ENCODE measurements at places on chromosomes 12 and 14.

- peak; percentile 79 for DNase-seq
These were observed 6.9 kb downstream of the GNPTAB start for GRCh38 chr12:101823891-101824290.

DNA sequence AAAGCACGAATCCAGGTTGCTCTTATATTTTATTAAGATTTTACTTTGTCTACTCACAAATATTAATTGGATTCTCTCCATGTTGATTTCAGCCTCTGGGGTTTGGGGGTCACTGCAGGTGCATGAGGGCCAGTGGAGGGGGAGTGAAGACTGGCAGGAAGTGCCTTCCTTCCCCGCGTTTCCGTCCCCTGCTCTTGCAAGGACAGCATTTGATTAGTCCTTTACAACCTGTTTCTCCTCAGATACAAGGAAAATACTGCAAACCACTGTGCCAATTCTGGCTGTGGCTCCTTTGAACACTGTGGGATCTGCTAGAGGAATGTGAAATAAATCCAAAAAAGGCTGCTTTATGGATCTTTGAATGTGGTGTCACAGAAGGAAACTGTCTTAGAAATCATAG, 291.8 kb downstream of the ETNK1 start:
- DNase-seq, result no peak

GRCh38 chr12:42482748-42483520, 106.6 kb downstream of the PRICKLE1 start:
- no peak for DNase-seq

GRCh38 chr12:108629151-108629550, 4.5 kb downstream of the SELPLG start:
- DNase-seq, result no peak

DNA sequence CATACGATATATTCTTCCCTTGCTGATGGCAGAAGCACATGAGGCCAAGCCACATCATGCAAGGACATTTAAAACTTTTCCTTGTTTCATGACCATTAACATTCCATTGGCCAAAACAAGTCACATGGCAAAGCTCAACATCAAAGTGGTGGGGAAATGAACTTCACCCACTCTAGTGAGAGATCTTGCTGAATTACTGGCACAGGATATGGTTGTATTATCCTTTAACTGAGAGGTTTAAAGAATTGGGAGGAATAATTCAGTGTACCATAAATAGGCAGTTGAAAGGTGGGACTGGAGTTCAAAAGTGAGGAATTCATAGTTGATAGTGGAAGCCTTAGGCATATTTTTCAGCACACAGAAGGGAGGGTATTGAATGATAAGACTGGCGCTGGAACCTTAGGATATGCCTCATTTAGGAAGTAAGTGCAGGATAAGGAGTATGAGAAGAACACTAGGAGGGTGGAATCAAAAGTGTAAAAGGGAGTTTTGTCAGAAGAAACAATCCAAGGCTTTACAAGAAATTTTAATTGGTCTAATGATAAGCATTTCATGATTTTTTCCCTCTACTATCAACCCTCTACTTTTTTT, 398.8 kb downstream of the C12orf75 start:
- no peak for DNase-seq

GRCh38 chr12:28177461-28177860, 12.8 kb upstream of the CCDC91 start:
- DNase-seq, result no peak

- no peak for DNase-seq
These were observed 85.6 kb downstream of the MSRB3 start for GRCh38 chr12:65364046-65364445.

DNA sequence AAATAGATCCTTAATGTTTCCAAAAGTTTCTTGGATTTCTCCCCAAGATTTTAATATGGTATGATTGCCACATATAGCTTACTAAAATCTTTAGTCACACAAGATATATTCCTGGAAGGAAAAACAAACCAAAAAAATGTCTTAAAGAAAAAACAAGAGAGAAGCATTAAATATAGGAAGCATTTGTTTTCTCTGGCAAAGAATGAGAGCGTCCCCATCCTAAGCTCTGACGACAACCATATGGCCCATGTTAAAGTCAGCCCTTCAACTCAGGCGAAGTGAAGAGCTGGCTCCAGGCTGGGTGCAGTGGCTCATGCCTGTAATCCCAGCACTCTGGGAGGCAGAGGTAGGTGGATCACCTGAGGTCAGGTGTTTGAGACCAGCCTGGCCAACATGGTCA, 35.6 kb downstream of the GCH1 start:
- DNase-seq, result no peak

DNA sequence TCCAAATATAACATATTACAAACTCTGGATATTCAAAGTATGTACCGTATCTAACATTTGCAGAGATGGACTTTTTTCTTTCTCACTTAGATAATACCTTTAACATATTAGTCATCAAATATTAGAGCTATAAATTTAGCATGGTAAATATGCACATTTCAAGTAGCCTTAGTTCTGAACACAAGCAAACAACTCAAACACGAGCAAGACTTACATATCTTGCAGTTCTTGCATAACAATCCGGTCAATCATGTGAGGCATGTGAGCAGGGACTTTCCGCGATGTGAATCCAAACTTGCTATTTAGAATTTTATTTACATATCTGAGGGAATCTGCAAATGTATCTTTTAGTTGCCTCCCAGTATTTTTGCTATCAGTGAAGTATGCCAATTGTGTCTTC, 22.1 kb upstream of the SYCP3 start:
- DNase-seq, result no peak

DNA sequence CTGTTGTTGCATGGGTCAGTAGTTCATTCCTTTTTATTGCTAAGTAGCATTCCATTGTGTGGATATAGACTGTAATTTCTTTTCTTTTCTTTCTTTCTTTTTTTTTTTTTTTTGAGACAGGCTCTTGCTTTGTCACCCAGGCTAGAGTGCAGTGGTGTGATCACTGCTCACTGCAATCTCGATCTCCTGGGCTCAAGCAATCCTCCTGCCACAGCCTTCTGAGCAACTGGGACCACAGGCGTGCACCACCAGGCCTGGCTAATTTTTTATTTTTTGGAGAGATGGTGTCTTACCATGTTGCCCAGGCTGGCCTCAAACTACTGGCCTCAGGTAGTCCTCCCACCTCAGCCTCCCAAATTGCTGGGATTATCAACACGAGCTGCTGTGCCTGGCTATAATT, 5.2 kb downstream of the ATP6V0A2 start:
- no peak for DNase-seq

- no peak for DNase-seq
These were observed 78.8 kb upstream of the BCL11B start for GRCh38 chr14:99350751-99351150.

GRCh38 chr14:34234258-34234657, 227.8 kb downstream of the SPTSSA start:
- DNase-seq, result no peak

DNA sequence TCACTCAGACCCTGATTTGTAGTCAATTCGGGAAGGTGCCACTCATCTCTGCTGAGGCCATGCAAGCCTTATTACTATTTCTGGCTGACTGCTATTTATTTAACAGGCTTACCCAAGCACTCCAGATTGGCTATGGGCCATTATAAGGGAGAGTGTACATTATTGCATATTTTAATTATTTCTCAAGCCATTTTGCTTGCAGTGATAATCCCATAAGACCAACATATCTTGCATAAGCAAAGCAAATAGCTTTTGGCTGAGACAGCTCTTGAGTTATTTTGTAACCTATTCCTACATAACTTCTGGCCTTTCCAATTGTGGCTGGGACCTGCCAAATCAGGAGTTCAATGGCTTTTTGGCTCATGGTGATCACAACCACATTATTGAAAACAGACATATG, 509.6 kb upstream of the USP15 start:
- DNase-seq, result no peak

DNA sequence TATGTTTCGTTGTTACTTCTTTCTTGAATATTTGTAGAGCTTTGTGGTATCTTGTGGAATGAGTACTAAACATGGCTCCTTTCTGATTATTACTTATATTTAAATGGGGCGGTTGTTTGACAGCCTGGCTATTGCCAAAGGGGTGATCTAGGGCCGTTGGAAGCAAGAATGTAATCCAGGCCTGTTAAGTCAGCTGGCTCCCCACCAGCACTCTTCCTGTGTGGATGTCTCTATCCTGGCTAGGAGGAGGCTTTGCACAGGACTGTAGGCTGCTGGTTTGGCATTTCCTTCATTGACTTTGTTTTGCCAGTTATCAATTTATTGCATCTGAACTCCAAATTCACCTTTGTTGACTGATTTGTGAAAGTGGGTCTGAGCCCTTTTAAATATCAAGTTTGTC, 5.6 kb downstream of the FAM234B start:
- no peak for DNase-seq

- no peak for DNase-seq
These were observed 34.4 kb downstream of the PROX2 start for GRCh38 chr14:74841230-74842207.

- DNase-seq, result no peak
These were observed 172.0 kb downstream of the BCAT1 start for GRCh38 chr12:24776861-24777260.

DNA sequence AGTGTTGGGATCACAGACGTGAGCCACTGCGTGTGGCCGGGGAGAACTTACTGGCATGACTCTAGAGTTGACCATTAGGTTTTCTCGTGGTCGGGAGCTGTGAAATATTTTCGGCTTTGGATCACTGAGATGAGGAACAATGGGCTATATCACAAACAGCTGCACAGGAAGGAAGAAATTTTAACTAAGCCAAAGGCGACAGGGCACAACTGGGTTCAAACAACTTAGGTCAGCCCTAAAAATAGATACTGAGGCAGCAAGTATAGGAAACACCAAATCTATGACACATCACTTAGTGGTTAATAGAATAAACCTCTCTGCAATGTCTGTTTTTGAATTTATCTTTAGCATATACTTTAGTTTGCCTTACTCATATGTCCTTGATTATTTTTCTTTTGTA, 162.9 kb downstream of the LRIG3 start:
- DNase-seq, result no peak

DNA sequence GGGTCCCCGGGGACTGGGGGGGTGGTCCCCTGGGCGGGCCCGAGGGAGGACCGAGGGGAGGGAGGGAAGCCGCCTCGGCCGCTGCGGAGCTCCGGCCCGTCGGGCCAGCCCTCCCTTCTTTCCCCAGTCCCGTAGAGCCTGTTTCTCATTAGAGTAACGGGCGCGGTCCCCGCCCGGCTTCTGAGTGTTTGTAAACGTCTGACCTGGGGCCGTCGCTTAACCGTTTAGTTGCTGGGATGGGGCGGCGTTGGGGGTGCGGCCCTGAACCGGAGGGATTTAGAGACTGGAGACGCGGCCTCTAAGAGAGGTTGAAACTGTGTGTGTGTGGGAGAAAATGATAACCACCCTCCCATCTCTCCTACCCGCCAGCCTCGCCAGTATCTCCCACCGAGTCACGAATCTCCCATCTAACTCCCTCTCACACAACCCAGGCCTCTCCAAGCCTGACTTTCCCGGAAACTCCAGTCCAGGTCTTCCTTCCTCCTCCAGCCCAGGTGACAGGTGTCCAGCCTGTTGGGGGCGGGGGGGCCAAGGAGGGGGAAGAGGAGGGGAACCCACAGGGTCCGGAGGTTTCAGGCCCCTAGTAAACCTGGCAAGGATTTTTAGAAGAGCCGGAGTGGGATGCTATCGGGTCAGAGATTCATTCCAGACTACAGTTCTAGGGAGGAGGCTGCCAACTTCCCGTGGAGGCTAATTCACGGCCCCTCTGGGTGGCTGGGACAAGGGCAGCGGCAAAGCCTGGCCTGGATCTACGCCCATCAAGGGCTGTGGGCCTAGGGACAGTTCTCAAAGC, 1.1 kb upstream of the NFATC4 start:
- peak; percentile 98 for DNase-seq

- DNase-seq, result no peak
These were observed 26.0 kb upstream of the RXYLT1 start for GRCh38 chr12:63753743-63754142.

DNA sequence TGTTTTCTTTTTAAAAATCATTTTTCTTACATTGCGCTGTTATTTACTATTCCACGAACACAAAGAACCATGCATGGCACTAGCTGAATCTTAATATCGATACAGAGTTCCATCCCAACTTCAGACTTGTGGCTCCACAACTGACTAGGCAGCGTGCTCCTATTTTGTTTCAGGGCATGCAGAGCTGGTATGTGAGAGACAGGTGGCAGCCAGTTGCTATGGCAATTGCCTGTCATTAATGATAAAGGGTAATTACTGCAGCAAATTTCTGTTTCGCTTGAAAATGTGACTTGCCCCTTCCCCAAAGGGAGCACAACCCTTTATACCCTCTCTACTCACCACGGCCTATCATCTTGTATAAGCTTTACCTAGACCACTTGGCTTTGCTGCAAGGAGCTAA, 113.1 kb upstream of the G2E3 start:
- no peak for DNase-seq

GRCh38 chr12:119710965-119711551, 43.1 kb downstream of the PRKAB1 start:
- no peak for DNase-seq

DNA sequence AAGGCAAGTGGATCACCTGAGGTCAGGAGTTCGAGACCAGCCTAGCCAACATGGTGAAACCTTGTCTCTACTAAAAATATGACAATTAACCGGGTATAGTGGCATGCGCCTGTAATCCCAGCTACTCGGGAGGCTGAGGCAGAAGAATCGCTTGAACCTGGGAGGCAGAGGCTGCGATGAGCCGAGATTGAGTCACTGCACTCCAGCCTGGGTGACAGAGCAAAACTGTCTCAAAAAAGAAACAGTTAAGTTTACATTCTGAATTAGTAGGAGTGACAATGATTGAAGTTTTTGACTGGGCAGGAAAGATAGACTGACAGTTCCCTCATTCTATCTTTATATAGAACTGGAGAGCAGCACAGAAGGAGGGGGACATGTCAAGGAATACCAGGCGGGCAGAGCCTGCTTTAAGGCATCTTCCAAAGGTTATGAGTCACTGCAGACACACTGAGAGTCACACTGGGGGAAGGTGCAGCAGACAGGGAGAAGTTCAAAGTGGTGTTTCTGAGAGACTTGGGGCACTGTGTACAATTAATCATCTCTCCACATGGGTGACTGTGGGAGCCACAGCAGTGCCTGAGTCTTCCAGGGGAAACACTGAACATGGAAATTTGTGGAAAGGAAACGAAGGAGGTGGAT, 42.8 kb upstream of the RNASE3 start:
- DNase-seq, result no peak

DNA sequence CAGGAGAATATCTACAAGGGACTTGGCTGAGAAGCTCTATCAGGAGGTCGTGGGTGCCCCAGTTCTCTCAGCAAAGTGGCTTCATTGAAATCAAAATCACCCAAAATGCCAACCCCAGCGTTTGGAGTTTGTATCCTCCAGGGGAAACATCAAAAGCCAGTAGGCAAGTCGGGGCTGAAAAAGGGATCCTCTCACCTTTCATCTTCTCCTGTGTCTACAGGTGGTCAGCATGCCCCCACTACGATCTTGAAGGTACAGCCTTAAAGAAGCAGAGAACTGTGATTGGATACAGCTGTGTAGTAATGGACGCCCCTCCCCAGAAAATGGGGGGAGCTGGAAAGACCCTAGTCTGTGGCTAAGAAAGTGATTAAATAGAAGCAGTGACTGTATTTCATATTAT, 22.2 kb downstream of the HRK start:
- DNase-seq, result no peak

Measured in NCI-H524 treated with DMSO at 0.1 percent for 48 hours (cell line).